ENCODE measurements at places on chromosomes 1 and 21.

DNA sequence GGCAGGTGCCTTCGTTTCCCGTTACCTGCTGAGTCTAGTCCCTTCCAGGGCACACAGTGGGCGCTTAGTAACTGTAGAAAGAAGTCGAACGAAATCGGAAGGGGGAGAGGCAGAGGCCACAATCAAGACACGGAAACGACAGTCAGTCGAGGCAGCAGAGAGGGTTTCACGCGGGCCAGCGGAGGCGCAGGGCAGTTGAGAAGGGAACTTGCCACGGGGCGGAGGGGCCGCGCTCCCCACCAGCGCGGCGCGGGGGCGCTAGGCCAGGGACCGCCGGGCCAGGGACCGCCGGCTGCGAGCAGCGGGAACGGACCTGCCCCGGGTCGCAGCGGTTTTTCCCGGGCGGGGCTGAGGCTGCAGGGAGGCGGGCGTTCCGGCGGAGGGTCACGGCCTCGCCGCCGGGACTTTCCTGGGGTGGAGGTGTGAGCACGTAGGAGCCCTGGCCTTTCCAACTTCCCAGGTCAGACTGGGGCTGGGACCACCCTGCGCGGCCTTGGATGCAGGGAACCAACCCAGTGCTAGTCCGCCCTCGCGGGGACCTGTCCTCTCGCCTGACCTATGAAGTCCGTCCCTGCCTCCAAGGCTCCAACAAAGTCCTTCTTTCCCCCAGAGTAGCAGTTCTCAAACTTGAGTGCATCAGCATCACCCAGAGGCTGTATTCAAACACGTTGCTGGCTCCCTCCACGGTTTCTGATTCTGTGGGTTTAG lies 150.1 kb upstream of the FGGY start:
- peaks cover 57% of the 10 kb centered on the region for H3K4me1 ChIP-seq
- peak; percentile 75 for DNase-seq
- H3K36me3 ChIP-seq = no peaks in the 10 kb centered on the region
- H3K27me3 ChIP-seq = peaks cover 16% of the 10 kb centered on the region
- peak overlapping the region; percentile 86 for H3K4me3 ChIP-seq

- H3K27ac ChIP-seq = peak overlapping the region; percentile 95
- peaks cover 42% of the 10 kb centered on the region for H3K4me1 ChIP-seq
- no peaks in the 10 kb centered on the region for H3K36me3 ChIP-seq
Measured at GRCh38 chr1:84691122-84691783, 992 bp upstream of the SSX2IP start.

DNA sequence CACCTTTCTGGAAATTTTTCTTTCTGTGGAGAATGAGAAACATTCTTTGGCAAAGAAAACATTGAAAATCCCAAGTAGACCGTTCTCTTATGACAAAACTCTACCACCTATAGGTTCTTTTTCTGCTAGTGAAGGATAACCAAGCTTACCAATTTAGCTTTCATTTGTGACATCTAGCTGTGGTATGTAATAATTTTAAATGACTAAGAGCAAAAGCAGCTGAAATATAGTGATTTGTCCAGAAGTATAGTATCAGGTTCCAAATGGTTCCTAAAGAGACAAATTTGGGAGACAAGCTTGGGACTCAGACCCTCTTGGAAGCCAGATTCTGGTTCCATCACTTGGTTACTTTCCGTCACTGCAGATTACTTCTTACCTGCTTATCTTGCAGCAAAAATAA lies 24.4 kb downstream of the FUBP1 start:
- no peak overlapping the region for H3K27ac ChIP-seq
- no peak for DNase-seq
- no peak overlapping the region for H3K4me3 ChIP-seq
- H3K27me3 ChIP-seq = no peaks in the 10 kb centered on the region

DNA sequence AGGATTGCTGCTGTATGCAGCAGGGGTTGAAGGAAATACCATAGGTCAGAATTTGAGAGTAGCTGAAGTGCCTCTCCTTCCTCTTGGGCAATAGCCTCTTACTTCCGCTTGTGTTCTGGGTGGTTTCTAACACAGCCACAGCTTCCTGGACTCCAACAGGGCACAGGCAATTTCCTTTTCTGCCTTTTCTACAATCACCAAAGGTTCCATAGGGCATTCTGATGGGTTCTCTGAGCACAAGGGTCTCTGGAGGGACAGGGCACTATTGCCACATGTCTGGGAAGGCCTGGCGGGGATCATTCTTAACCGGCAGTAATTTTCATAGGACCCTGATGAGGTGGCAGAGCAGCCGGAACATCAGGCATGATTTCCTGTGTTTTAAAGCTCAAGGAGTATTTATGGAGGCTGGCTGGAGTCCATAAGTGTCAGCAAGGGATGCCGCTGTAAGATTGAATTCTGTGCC lies 5.5 kb upstream of the AGTRAP start:
- peaks cover 49% of the 10 kb centered on the region for H3K4me1 ChIP-seq
- DNase-seq = no peak
- peak overlapping the region; percentile 96 for H3K27ac ChIP-seq

DNA sequence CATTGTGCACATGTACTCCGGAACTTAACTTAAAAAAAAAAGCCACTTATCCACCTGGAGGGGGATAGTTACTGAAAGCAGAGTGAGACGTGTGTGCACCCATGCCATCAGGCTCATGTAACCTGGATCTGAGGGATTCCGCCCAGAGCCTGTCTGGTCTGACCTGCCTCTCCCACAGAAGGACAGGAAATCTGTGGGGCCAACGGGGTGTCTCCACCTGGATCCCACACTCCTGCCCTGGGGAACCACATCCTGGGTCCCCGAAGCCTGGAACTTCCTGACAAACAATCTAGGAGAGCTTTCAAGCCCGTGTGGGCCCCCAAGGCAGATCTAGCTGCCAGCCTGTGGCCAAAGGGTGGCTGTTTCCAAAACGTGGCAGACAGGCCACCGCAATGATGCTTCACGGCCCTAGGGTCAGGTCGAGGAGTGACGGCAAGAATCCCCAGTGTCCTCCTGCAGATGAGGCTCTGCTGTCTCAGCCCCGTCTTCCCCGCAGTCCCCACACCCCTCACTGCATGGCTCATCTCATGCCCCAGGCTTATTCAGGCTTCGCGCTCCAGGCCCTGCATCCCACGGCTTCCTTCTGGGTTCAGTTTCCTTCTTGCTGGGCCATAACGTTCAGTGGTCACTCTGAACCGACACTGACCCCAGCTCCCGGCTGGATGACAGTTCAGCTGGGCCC lies 21.0 kb upstream of the PCBP3 start:
- no peaks in the 10 kb centered on the region for H3K36me3 ChIP-seq
- H3K27me3 ChIP-seq = peaks cover 32% of the 10 kb centered on the region
- peaks cover 45% of the 10 kb centered on the region for H3K4me1 ChIP-seq
- peak overlapping the region; percentile 79 for H3K27ac ChIP-seq
- H3K4me3 ChIP-seq = no peak overlapping the region

DNA sequence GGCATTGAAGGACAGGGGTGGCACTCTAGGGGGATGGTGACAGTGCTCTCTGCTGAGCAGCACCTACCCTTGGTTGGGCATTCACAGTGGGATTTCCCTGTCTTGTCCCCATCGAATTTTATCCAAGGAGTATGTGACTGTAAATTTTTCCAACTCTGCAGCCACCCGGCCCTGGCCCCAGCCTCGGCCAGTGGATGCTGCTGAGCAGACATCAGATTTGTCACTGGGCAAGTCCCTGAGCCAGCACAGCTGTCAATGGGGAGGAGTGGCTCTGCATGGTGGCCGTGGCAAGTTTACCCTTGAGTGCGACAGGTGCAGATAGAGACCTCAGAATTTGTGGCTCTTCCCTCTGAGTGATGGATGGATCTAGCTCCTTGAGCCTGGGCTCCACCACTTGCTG lies 240.2 kb upstream of the CSF3R start:
- H3K36me3 ChIP-seq = no peaks in the 10 kb centered on the region
- no peaks in the 10 kb centered on the region for H3K4me1 ChIP-seq
- no peak overlapping the region for H3K27ac ChIP-seq
- peaks cover 21% of the 10 kb centered on the region for H3K27me3 ChIP-seq

DNA sequence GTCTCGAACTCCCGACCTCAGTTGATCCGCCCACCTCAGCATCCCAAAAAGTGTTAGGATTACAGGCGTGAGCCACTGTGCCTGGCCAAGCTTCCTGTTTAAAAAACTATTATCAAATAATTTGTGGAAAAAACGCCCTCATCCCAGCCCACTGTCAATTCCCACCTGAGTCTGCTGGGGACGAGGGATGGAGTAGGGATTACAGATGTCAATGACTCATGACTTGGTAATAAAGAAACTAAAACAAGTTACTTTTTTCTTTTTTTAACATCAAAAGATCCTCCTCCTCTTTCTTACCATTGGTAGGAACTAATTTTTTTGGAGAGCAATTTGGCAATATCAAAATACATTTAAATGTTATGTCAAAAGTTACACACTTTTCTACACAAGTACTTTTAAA lies 9.7 kb downstream of the CNN3 start:
- H3K4me1 ChIP-seq = peaks cover 37% of the 10 kb centered on the region
- no peak overlapping the region for H3K27ac ChIP-seq
- no peaks in the 10 kb centered on the region for H3K27me3 ChIP-seq

- peaks cover 17% of the 10 kb centered on the region for H3K4me1 ChIP-seq
- no peaks in the 10 kb centered on the region for H3K36me3 ChIP-seq
- peaks cover 20% of the 10 kb centered on the region for H3K27me3 ChIP-seq
- H3K27ac ChIP-seq = no peak overlapping the region
Measured at GRCh38 chr1:236292425-236292824, 10.7 kb upstream of the ERO1B start.

- H3K27me3 ChIP-seq = no peaks in the 10 kb centered on the region
- no peaks in the 10 kb centered on the region for H3K36me3 ChIP-seq
- H3K4me1 ChIP-seq = no peaks in the 10 kb centered on the region
- H3K27ac ChIP-seq = no peak overlapping the region
Measured at GRCh38 chr1:71778940-71779339, 503.4 kb downstream of the NEGR1 start.

- no peak for DNase-seq
- no peaks in the 10 kb centered on the region for H3K36me3 ChIP-seq
- H3K4me1 ChIP-seq = peaks cover 85% of the 10 kb centered on the region
- no peak overlapping the region for H3K27ac ChIP-seq
Measured at GRCh38 chr1:157110686-157111085, 11.1 kb upstream of the ETV3L start.

DNA sequence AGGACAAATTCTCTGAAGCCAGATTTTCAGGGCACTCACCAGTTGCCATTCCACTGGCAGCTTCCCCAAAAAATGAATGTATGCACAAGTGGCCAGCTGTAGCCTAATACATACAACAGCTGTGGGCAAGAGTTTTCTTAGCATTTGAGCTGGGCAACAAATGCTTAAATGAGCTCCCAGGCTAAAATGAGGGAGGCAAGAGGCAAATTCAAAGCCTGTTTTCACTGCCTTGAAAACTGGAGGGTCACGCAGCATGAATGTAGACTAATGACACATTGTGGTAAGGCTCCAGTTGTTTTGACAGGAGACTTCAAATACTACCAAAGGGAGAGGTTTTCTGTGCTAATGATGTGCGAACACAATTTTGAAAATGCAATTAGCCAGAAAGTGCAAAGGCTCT lies 88.2 kb downstream of the TIAM1 start:
- H3K4me3 ChIP-seq = no peak overlapping the region
- DNase-seq = no peak
- H3K27ac ChIP-seq = no peak overlapping the region
- H3K36me3 ChIP-seq = peaks cover 11% of the 10 kb centered on the region

DNA sequence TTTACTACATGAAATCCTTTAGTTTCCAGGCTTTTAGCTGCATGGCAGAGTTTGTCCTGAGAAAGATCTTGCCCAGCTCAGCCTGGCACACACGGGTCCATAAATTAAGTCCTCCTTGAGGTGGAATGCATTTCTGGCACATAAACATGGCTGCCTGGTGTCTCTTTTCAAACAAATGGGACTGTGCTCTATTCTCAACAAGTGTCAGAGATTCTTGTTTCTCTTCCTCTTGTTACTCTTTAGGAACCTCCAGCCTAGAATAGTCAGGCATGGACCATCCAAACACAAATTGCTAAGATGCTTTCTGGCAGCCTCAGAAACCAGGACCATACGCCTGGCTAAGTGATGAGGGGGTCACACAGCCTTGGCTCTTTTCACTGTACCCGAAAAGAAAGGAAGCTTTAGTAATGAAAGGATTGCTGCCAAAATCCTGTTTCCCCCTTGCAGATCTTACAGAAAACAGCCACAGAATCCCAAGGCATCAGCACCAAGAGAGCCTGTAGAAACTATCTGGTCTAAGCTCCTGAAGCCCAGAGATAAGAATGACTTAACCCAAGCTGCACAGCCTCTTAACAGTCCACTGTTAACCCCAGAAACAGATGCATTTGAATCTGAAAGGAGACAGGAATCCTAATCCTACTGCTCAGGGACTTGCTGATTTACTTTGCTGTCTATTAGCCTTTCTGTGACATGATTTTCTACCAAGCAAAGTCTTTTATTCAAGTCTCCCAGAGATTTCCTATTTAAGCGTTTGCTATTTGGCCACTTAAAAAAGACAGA lies 31.9 kb upstream of the NRDC start:
- H3K4me1 ChIP-seq = peaks cover 14% of the 10 kb centered on the region
- H3K27ac ChIP-seq = no peak overlapping the region
- DNase-seq = peak; percentile 8
- no peak overlapping the region for H3K4me3 ChIP-seq

DNA sequence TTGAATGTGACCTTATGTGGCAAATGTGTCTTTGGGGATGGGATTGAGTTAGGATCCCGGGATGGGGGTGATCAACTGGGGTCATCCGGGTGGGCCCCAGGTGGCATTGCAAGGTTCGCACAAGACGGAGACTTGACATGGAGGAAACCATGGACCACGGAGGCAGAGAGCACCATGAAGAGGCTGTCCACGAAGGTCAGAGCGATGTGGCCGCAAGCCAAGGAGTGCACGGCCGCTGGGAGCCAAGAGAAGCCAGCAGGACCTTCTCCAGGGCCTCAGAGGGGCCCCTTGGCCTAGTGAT lies 22.3 kb upstream of the COL18A1 start:
- no peak overlapping the region for H3K27ac ChIP-seq
- H3K4me1 ChIP-seq = peaks cover 47% of the 10 kb centered on the region
- no peaks in the 10 kb centered on the region for H3K36me3 ChIP-seq
- DNase-seq = no peak
- H3K27me3 ChIP-seq = peaks cover 25% of the 10 kb centered on the region
- H3K4me3 ChIP-seq = no peak overlapping the region

DNA sequence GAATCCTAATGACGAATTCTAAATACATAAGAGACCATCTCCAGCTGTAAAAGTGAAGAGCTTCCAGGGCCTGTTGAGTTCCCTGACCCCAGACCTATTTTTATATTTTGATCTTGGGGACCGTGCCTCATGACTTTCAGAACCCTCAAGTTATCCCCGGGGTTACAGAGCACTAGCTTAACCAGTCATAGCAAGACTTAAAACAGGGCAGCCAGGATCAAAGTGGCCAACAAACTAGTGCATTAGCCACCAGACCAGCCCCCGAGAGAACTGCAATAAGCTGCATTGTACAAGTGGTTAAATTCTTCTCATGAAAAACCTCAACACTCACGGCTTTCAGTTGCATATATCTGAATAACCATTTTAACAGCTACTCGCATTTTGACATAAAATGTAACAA lies 183.0 kb downstream of the BARHL2 start:
- peaks cover 19% of the 10 kb centered on the region for H3K4me1 ChIP-seq
- DNase-seq = no peak
- H3K27ac ChIP-seq = no peak overlapping the region
- no peaks in the 10 kb centered on the region for H3K36me3 ChIP-seq
- H3K4me3 ChIP-seq = no peak overlapping the region

Measured in nephron progenitor cell (in vitro differentiated cells).